Activated CD4-positive, alpha-beta T cell treated with anti-CD3 and anti-CD28 coated beads, Interleukin-2, amount 50 U/mL, for 24 hours (primary cell): ENCODE measurements at places on chromosomes 2 and 18.

- no peak for DNase-seq
Measured at GRCh38 chr2:74007121-74007520, 22.4 kb downstream of the TET3 start.

DNA sequence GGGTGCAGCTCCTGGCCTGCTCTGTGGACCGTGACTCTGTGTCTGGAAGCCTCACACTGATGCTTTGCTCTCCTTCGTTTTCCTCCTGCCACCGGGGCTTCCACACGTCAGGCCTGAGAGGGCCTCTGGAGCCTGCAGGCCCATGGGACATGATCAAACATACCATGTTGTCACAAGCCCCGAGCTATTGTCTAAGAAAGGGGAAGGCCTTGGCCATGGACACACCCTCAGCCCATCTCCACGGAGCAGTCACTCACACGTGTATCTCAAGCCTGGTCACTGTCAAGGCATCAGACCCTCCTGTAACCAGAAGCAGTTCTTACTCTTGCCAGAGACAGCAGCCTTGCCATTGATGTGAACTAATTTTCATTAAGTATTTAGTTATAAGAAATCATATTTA lies 814.1 kb upstream of the SALL3 start:
- no peak for DNase-seq

- no peak for DNase-seq
Measured at GRCh38 chr2:120442541-120442922, 96.6 kb downstream of the INHBB start.

GRCh38 chr2:25586726-25587144 lies 86.6 kb downstream of the DTNB start:
- no peak for DNase-seq

DNA sequence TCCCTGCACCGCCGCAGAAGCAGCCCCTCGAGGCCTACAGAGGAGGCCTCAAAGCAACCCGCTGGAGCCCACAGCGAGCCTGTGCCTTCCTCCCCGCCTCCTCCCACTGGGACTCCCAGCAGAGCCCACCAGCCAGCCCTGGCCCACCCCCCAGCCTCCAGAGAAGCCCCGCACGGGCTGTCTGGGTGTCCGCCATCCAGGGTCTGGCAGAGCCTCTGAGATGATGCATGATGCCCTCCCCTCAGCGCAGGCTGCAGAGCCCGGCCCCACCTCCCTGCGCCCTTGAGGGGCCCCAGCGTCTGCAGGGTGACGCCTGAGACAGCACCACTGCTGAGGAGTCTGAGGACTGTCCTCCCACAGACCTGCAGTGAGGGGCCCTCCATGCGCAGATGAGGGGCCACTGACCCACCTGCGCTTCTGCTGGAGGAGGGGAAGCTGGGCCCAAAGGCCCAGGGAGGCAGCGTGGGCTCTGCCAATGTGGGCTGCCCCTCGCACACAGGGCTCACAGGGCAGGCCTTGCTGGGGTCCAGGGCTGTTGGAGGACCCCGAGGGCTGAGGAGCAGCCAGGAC lies 31.2 kb downstream of the GPC1 start:
- DNase-seq: no peak

DNA sequence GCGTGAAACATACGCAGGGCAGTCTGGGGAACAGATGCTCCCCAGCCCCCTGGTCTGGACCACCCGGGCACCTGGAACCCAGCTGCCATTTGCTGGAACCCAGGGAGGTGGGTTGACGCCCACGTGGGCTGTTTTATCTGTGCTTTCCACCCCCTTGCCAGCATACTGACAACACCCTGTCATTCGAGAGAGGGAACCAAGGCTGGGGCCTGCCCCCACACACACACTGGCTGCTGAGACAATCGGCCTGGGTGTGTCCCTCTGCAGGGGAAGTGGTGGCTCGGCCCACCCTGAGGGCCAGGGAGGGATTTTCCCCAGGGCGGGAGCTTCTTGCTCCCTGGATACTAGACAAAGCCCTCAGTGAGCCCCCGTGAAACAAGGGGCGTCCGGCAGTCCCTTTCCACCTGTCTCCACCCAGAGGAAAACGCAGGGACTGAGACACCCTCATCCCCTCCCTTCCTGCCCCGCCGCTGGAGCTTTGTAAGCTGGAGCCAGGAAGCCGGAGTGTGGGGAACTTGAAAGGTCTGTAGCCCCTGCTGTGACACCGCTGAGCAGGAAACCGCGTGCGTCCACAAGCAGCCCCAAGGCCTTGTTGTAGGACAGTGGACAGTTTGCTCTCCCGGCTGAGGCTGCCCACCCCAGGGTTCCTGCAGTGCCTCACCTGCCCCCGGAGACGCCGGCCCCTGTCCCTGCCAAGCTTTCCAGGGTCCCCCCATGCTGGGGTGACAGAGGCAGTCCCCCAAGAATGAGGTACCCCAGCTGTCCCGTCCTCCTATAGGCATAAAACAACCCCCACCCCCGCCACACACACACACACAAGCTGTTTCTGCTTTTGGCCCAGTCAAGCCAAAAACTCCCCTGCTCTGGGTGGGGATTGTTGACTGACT lies 14.1 kb upstream of the KLF11 start:
- no peak for DNase-seq

DNA sequence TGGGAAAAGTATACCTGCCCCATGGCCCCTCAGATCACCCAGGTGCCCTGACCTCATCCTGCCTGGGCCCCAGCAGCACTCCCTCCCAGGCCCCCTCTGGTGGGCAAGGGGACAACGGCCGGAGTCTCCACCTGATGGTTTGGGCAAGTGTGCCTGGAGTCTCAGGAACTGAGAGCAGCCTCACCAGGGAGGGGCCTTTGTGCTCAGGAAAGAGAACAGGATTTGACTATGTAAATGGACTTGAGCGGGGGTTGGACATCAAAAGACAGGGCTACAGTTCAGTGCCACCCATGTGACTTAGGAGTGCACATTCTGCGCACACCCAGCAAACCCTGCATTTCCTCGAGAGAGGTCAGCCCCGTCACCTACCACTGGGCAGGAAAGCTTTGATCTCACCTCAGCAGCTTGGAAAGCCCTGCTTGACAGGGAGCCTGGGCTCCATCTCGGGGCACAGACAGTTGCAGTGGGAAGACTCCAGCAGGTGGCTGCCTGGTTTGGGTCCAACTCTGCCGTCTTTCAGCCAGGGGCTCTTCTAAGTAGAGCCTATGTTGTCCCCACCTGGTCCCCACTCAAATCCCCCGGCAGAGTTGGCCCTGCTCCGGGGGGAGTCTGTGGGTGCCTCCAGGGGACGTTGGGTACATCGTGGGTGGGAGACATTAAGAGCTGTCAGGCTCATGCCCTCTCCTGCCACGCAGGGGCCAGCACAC lies 3.3 kb downstream of the INPP5D start:
- DNase-seq: no peak

DNA sequence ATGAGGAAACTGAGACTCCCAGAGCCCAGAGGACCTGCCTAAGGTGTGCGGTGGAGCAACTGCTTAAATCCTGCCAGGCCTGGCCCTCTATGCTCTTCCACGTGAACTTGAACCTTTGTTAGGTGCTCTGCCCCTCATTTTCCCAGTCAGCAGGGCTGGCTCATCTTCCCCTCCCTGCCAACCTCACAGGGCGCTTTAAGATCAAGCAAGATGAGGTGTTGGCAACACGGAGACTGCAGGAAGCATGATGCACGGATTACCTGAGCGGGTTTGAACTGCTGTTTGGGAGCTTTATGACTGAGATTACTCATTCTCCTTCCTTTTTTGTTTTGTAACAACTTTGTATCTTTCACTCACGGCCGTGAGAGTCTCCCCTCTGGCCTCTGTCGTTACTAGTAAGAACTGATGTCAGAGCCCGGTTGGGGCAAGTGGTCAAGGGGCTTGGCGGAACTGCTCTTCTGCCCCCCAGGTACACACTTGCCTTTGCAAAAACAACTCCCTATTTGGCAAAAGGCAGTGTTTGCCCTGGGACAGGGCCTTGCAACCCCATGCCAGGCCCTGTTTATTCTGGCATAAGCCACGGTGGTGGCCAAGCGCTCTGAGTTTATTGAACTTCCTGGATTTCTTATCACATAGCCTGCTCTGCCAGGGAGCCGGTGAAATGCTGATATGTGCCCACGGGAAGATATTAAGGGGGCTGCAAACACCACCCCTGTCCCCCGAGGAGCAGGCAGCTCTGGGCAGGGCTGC lies 127.8 kb downstream of the INHBB start:
- DNase-seq: no peak
